WTC11 (cell line): ENCODE measurements at places on chromosomes 3 and 15.

DNA sequence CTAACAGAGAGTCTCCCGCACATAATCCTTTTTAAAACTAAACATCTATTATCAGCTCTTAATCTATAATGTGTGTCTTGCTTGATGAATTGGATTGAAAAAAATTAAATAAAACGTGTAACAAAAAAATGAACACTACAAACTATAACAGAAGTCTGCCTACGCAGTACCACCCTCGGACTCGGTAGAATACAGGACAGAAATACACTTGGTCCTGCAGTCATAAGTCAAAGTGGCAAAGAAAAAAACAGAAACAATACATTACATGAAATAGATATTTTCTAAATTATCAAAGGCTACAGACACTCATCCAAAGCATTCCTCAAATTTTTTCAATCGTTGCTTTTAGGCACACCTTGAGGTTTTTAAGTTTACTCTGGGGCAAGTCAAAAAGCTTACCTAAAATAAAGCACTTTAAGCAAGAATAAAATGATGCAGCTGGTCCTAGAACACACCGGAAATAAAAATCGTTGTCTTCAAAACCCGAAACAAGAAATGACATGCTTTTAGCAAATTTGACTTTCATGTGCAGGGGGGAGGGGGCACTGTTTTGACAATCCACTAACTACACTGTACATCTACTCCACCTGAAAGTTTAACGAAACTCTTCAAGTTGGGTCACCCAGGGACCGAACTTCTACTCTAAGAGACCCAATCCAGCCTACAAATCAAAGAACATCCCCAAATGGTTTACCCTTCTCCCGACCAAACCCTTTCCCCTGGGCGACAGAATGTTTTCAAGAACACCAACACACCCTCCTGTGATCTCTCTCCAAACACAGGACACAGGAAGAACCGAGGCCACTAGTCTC is 1.3 kb downstream of the ADAM10 start:
- no peak for DNase-seq

GRCh38 chr3:27322634-27323033 is 46.5 kb downstream of the NEK10 start:
- no peak for DNase-seq

DNA sequence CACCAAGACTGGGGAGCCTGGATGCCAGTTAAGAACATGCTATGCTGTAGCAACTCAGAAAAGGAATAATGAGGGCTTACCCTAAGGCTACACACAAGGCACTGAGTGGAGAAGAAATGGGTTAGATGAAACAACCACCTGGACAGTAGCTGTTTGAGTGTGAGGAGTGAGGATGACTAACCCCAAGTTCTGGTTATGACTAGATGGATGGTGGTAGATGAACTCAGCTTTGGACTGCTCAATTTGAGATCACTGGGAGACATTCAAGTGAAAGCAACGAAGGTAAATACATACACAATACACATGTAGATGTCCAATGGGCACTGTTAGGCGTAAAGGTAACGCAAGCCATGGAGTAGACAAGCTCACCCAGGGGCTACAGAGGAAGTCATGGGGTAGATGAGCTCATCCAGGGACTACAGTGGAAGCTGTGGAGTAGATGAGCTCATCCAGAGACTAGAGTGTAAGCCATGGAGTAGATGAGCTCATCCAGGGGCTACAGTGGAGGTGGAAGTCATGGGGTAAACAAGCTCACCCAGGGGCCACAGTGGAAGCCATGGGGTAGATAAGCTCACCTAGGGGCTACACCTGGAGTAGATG is 98.3 kb downstream of the ANO10 start:
- no peak for DNase-seq

DNA sequence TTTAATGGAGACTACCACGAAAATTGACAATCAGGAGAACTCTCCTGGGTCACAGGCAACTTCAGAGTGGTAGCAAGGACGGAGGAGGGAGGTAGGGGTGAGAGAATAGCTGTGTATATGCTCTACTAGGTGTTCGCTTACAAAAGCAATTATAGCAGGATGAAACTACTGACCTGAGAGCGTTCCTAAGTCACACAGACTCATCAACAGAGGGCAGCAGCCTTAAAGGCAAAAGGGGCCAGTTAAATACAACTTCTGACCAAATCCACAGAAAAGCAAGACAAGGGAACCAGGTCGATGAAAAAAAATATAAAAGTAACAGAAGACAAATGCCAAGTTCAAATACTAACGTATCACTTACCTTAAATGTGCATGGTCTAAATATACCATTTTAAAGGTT is 894.6 kb downstream of the PLOD2 start:
- DNase-seq, result no peak

DNA sequence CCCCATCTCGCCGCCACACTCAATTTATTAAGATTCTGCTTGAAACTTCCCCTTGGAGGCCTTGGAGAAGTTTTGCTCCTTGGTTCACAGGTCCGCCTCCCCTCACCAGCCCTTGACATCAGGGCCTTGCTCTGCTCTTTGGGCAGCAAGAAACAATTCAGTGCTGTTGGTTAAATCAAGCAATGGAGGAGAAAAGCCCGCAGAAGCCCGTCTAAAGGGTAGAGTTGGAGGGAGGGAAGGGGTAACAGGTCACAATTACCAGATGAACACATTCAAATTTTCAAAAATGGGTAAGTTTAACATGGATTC is 429 bp downstream of the PARP9 start:
- no peak for DNase-seq
